ENCODE measurements at places on chromosomes 13 and 19. TPM values are rescaled to one million over a fixed set of nuclear protein-coding genes. Genes with fewer than 3 reads are reported as not detected.

Gene PSG6
- total RNA-seq, result not detected

- DNase-seq, result peak; percentile 83
Observed at GRCh38 chr19:28466107-28467045, 746.6 kb downstream of the UQCRFS1 start.

- DNase-seq, result no peak
Observed at GRCh38 chr19:52786078-52786463, 520 bp downstream of the ZNF600 start.

- DNase-seq, result no peak
Observed at GRCh38 chr19:5215431-5215830, 125.2 kb downstream of the PTPRS start.

Gene COMMD6
- total RNA-seq, result 201 TPM

Gene CXCL17
- total RNA-seq, result not detected

Gene CRX
- not detected for total RNA-seq

Gene NLRP11
- total RNA-seq, result not detected

DNA sequence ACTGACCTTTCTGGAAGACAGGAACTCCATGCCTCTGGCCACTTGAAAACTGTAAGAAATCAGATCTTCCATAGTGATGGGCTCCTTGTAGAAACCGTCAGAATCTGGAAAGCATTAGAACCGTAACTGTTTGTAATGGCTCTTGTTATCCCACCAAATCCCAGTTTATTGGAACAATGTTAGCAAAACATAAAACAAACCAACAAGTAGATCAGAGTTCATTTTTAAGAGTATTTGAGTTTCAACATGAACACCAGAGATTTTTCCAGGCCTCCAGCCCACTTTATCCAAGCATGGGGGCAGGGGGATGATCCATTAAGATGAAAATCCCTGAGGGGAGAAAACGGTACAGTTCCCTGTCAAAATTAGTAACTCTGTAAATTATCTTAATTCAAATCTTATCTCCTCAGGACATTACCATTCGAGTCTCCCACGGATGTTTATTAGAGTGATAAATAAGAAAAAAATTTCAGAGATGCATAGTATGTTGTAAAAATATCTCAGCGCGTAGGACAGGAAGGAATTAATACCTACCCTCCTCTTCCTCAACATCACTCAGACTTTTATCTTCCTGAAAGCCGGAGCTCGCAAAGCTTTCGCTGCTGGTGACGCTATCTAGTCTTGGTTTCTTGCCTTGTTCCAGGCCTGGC lies 172.5 kb downstream of the FLT1 start:
- no peak for DNase-seq

- no peak for DNase-seq
Observed at GRCh38 chr19:22882797-22883196, 50.7 kb downstream of the ZNF723 start.

Gene DCLK1
- total RNA-seq, result 64.4 TPM

DNA sequence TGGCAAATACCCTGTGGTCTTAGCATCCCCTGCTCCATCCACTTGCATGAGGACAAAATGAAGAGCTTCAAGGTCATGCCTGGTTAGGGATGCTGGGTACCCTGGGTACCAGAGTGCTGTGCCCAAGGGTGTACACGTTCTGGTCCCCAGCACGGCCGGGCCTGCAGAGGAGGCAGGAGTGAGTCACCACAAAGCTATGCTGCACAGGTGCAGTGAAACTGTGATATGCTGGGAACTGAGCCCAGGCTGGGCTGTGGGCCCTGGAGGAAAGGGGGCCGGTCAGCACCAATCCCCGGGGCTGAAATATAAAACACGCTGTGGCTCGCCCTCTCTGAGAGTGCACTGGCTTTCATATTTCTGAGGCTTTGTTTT lies 95.1 kb downstream of the TSHZ3 start:
- DNase-seq, result no peak

Gene S1PR4
- 1.7 TPM for total RNA-seq

DNA sequence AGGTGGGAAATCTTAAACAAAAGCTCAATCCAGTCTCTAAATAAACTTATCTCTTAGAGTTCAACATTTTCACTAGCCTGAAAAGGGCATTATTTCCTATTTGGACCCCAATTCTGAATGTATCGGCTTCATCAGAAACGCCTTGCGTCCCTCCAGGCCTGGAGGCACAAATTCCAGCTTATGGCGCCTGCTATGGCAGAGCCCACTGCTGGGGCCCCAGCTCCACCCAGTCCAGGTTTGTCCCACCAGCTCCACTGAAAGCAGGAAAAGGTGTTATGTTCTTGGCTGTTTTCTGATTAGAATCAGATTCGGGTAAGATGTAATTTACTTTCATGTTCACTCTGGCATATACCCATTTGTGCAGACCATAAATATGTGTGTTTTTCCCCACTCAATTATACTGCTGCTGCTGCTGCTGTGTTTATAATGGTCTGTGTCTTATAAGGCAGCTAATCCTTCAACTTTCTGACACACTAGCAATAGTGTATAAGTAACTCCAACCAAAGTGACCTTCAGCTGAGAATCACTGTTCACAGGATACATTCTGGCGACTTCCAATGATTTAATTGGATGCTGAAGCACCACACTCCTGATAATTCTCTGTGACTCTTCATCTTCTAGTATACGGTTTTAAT lies 6.4 kb downstream of the IRS2 start:
- DNase-seq, result no peak

Gene C5AR2
- total RNA-seq, result 8.2 TPM

Gene PLIN5
- 2.8 TPM for total RNA-seq

Gene FGF22
- not detected for total RNA-seq

DNA sequence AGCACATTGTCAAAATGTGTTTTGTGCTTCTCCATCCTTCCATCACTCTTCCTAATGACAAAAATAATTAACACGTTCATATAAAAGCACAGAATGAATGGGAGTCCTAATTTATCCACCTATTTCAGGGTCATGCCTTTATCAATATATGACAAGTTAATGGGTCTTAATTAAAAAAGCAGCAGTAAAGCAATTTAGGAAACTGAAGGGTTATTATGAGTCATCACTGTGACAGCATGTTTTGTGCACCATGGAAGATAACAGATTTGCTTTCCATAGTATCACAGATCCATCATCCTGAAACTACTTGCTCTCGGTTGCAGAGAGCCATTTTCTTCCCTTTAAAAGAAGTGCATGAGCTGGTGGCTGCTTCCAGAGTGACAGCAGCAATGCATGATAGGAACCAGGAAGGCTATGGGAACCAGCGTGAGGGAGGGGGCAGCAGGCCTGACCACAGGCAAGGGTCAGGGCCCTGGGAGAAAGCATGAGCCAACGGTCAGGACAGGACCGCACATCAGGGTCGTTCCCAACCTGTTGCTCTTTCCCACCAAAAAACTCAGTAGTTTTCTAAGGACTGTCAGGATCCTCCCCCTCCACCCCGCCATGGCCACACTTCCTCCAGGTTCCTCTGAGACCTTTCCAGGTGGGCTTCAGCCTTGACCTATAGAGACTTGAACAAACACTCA lies 784.1 kb downstream of the UQCRFS1 start:
- no peak for DNase-seq

Gene ZNF649
- total RNA-seq, result 13.9 TPM

Gene LRRC63
- total RNA-seq, result not detected

Gene TPTE2
- total RNA-seq, result not detected

Gene COX6B2
- total RNA-seq, result 1.3 TPM

- no peak for DNase-seq
Observed at GRCh38 chr19:30924069-30924636, 425.1 kb downstream of the TSHZ3 start.

DNA sequence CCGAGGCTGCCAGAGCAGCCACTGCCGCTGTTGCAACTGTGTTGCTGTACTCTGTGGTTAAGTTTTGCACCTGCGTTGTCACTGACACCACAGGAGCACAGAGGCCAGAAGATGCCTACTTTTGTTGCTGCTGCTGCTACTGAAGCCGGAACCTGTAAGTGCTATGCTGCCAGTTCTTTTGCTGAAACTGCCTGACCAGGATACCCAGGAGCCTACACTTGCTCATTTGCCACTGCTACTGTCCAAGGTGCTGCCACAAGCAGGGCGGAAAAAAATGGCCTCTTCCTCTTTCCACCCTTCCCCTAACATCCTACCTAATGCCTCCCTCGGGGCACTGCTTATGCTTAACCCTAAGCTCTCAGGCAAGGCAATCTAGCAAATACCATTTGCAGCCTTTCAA lies 29.0 kb upstream of the NBEA start:
- DNase-seq, result no peak

GRCh38 chr19:32543115-32543900 lies 37.7 kb upstream of the PDCD5 start:
- no peak for DNase-seq

DNA sequence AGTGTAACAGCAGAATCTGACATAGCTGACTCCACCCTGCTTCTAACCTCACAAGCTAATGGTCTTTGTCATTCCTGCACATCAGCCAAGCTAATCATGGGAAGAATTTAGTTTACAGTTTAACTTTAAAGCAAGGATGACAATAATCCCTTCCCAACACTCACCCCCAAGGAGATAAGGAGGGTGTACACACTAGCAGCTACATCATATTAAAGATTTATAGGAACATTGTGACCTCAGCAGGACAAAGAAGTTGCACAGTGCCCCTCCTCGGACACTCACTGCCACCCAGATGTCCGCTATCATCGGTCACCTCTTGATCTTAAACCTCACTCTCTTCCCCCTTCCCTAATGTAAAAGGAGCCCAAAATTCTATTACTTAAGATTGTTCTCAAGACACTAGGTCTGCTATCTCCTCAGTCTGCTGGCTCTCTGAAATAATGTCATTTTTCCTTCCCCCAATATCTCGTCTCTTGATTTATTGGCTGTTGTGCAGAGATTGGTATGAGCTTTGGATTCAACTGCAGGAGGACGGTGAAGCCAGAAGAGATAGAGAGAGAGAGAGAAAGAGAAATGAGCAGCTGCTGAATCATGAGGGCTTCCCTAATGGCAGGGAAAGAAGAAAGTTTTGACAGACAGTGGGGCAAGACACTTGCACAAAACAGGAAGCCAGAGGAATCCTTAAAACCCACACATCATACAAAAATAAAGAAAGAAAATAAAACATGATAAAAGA lies 17.5 kb upstream of the FFAR2 start:
- no peak for DNase-seq

GRCh38 chr13:87680298-87680697 lies 9.1 kb downstream of the SLITRK5 start:
- DNase-seq, result no peak

Gene PSG5
- total RNA-seq, result not detected

- no peak for DNase-seq
Observed at GRCh38 chr19:13011653-13012389, 16.5 kb downstream of the NFIX start.

- peak; percentile 93 for DNase-seq
Observed at GRCh38 chr19:37594982-37595382, 306 bp downstream of the ZNF540 start.

- DNase-seq, result no peak
Observed at GRCh38 chr13:77000475-77000874, 8.6 kb downstream of the CLN5 start.

DNA sequence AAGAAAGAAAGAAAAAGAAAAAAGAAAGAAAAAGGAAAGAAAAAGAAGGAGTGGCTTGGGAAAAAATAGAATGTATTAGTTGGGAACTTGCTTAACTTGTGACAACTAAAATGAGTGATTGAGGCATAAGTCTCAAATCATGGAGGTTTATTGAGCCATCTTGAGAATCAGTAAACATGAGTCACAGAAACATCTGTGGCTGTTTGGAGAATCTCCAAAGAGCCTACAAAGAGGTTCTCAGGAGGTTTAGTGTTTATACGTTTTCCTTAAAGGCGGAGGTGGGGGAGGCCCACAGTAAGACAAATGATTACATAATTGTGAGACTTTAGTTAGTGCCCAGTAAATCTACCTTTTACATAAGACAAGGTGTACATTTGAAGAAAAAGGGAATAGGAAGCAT lies 38.6 kb downstream of the WDR87 start:
- DNase-seq, result no peak

DNA sequence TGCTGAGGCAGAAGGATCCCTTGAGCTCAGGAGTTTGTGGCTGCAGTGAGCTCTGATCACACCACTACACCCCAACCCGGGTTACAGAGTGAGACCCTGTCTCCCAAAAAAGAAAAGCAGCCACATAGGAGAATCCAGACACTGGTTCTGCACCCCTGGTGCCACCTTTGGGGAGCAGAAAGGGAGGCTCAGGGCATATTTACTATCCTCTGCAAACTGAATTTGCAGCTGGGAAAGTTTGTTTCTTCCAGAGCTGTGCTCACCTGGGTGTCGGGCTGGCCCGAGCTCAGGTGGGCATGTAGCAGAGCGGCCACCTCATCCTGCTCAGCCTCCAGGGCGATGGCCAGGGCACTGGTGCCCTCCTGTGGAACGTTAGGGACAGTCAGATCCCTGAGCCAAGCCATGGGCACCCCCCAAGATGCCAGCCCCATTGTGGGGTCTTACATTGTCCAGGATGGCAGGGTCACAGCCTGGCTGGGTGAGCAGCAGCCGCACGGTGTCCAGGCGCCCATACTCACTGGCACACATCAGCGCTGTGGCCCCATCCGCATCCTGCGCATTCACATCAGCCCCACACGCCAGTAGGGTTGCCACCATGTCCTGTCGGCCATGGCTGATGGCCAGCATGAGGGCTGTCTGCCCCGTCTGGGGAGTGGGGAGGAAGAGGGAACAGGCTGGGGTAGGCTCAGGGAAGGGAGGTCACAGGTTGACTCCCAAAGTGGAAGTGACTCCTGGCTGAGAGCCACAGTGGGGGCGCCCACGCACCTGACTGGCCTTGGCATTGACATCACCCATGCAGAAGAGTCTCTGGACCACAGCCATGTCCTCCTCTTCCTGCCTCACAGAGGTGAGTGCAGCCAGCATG lies 3.1 kb downstream of the RPS28 start:
- no peak for DNase-seq

- DNase-seq, result no peak
Observed at GRCh38 chr13:91889641-91890040, 491.2 kb downstream of the GPC5 start.

Gene CERS1
- total RNA-seq, result 0.38 TPM

Gene TEX26
- total RNA-seq, result 0.56 TPM

GRCh38 chr19:5627395-5627904 lies 4.6 kb downstream of the SAFB start:
- peak; percentile 91 for DNase-seq

GRCh38 chr19:47247308-47247990 lies 8.9 kb upstream of the CCDC9 start:
- peak; percentile 95 for DNase-seq

Gene FBXO46
- total RNA-seq, result 11.2 TPM

DNA sequence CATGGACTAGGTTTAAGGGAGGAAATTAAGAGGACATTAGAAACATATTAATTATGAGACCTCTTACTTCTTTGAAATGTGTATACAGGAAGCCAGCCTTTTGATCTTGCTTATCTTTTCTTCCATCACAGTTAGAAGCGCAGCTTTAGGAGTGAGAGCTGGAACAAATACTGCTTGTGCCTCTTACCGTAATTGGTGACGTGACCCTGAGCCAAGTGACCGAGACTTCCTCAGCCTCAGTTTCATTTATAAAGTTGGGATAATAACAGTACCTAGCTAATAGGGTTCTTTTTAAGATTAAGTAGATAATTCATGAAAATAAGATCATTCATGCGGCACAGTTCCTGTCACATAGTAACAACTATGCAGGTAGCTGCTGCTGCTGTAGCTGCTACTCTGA lies 18.5 kb downstream of the FREM2 start:
- no peak for DNase-seq

Gene ASF1B
- total RNA-seq, result 0.33 TPM

Measured in posterior vena cava (tissue), 2 donors.